Parietal lobe (tissue), 2 donors: ENCODE measurements at places on chromosomes 6 and 20. TPM values are rescaled to one million over a fixed set of nuclear protein-coding genes. Genes with fewer than 3 reads are reported as not detected.

The SEL1L2 gene
- total RNA-seq: 2.2 TPM

The MUCL3 gene
- not detected for total RNA-seq

The PRL gene
- not detected for total RNA-seq

The GHRH gene
- total RNA-seq: not detected

The AIF1 gene
- total RNA-seq: 3.4 TPM

The POM121L2 gene
- total RNA-seq: not detected
